ENCODE measurements at places on chromosomes 4 and X.

DNA sequence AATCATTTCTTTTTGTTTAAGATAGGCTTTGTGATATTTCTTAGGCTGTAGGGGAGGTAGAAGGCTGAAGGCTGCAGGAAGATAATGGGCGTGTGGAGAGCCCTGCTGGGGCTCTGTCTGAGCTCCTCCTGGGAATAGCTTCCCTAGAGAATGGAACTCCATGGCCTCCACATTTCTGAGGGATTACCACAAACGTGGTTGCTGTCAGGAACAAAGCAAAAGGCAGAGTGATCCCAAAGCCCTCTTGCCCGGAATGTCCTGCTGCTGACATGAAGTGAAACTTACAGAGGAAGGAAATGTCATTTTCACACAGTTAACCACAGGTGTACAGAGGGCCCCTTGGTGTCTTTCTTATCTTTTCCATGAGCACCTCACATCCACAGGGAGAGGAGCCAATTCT, 89.3 kb downstream of the DDIT4L start:
- no peak for DNase-seq

DNA sequence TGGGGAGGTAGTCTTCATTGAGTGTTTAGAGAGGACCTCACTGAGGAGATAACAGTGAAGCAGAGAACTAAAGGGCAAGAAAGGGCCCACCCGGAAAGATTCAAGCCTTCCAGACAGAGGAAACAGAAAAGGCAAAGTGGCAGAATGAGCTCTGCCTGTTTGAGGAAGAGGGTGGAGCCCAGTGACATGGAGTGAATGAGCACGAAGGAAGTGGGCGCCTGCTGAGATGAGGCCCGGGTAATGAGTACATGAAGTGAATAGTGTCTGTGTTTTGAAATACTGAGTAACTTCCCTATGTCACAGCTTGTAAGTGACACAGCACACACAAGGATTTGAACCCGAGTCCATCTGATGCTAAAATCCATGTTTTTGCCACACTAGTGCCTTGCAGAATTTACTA, 32.5 kb upstream of the TLR2 start:
- DNase-seq = no peak

DNA sequence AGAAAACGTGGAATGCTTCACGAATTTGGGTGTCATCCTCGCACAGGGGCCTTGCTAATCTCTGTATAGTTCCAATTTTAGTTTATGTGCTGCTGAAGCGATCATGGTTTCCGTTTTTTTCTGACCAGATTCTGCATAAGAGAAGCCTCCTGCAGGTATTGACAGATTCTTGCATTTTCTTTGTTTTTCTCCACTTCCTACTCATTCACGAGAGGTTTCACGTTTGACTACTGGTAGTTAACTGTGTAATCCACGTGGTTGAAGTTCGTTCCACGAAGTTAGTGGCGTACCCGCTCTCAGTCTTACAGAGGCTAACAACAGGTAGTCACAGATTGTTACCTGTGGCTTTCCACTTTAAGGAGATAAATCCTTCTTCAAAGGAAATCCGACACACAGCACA, 12.1 kb upstream of the TRIML2 start:
- no peak for DNase-seq

- no peak for DNase-seq
Observed at GRCh38 chrX:134782796-134783195, 124.5 kb upstream of the PLAC1 start.

DNA sequence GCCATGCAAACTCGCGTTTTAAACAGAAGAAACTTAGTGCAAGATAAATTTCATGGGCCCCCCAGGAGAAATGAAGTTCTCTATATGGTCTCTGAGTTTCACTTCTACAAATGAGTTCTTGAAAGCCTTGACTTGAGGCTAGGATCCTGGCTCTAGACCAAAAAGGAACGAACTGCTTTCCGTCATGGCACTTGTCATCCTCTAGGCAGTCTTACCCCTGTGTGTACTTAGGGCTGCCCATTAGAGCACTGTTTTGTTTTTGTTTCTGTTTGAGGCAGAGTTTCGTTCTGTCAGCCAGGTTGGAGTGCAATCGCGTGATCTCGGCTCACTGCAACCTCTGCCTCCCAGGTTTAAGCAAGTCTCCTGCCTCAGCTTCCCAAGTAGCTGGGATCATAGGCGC, 29.0 kb downstream of the RNF4 start:
- DNase-seq = no peak

GRCh38 chrX:13226214-13226613, 93.6 kb downstream of the ATXN3L start:
- DNase-seq = no peak

DNA sequence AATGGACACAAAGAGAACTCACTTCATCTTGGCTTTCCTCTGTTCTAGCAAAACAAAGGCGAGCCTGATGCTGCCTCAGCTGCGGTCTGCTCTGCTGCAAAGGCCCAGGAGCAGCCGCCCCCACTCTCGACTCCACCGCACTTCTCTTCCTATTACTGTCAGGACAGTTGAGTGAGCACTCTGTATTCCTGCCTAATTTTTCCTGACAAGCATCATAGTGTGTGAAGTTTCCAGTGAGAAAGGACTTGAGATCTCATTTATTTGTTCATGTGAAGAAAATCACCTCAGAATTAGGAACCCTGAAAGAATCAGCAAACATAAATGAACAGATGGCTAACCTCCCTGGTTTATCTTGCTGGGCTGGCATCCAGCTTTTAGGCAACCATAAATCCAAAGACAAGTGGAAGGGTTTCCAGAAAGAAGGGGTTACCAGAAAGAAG, 15.6 kb downstream of the SCARB2 start:
- DNase-seq = no peak

DNA sequence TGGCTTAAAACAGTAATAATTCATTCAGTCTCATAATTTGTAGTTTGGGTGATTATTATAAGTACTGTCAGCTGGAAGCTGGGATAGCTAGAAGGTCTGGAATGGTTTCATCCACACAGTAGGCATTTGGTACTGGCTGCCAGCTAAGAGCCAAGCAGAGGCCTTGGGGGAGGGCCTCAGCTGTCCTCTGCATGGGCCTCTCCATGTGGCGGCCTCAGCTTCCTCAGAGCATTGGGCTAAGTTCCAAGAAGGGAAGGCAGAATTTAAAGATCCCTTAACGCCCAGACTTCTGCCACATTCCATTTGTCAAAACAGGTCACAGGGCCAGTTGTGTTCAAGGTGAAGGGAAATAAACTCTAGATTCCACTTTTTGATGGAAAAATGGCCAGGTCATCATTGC, 93.3 kb downstream of the NEUROG2 start:
- DNase-seq = no peak

DNA sequence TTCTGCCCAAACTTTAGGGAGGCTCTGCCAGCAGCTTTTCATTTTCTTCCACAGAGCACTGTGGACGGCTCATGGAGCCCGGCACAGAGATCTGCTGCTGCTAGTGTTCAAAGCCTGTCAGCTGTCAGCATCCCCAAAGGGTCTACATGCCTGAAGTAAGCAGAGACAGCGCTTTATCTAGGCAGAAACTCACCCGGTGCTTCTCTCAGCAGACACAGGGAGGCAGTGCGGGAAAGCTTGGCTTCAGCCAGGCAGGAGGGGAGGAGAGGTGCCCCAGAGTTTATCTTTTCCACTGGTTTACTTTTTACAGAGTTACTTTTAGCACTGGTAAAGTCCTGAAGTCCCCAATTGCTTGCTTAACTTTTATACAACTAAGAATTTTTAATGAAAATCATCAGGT, 339.3 kb downstream of the NKX6-1 start:
- no peak for DNase-seq

DNA sequence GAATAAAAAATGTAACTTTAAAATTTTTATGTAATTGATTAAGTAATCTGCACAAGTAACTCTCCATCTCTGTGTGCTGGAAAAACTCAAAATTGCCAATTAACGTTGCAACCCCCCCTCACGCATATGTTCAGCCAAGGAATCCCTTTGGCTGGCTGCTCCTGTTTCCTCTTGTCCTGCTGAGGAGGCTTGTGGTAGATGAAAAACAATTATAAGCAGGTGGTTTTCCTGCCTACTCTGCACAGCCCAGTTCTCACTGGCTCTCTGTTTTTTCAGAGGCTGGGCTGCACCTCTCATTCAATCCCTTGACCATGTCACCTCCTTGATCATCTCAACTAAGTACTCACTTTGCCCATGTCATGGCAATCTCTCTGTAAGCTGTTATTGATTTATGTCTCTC, 1068.4 kb downstream of the ARAP2 start:
- no peak for DNase-seq

DNA sequence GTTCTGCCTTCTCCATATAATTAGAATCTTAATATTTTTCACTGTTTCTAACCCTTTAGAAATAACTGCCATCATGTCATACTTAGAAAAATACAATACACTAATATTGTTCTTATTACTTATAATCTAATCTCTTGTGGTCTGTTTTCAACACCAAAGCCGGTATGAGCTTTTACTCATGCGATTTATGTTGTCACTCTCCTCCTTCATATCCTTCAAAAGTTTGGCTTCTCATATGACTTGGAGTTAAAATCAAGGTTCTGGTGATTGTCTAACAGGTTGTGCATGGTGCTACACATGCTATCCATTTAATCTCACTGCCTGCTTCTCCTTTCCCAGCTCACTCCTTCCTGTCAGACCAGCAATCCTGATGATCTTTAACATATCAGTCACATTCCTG, 1392.9 kb downstream of the ARAP2 start:
- no peak for DNase-seq

DNA sequence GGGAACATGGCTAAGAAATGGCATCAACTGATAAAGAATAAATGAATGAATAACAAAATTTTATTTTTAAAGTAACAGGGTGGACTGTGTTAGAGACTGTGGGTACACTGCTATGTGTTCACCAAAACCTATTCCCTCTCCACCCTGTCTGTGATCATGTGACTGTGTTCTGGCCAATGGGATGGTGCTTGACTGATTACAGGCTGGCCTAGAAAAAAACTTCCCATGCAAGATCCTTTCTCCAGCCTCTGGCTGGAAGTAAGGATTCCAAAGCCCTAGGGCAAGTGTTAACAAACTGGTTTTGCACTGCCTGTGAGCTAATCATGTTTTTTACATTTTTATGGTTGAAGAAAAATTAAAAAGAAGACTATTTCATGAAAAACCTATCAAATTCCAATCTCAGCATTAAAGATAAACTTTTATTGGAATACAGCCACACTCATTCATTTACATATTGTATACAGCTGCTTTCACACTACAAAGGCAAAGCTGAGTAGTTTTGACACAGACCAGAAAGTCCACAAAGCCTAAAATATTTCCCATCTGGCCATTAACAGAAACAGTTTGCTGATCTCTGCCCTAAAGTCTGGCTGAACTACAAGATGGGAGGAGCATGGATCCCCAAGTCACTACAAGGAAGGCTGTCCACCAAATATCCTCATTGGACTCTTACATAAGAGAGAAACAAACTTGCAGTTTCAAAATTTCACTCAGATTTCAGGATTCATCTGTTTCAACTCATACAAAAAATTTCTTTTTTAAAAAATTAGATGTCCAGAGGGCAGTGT, 133.2 kb downstream of the ARHGAP6 start:
- no peak for DNase-seq

- DNase-seq = no peak
Observed at GRCh38 chrX:45762699-45763647, 562.3 kb upstream of the DIPK2B start.

- no peak for DNase-seq
Observed at GRCh38 chrX:77776659-77777058, 9.4 kb downstream of the ATRX start.

- no peak for DNase-seq
Observed at GRCh38 chr4:56699537-56700105, 18.5 kb upstream of the HOPX start.

DNA sequence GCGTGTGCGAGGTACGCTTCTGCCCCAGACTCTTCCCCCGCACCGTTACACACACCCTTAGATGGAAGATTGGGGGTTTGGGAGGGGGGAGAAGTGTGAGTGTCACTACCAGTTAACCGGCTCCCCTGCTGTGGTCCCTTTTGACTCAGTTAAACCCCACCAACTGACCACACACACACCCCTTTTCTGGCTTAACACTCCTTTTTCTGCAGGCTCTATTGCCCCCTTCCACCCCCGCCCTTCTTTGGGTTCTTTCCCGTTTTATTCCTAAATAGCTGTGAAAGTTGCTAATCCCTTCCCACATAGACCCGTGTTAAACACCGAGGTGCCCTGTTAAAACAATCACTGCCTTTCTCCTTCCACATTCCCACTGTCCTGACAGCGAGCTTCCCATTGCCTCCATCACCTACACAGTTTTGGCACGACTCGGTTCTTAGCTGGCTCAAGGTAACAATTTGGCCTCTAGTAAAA, 3.7 kb upstream of the NR3C2 start:
- no peak for DNase-seq

DNA sequence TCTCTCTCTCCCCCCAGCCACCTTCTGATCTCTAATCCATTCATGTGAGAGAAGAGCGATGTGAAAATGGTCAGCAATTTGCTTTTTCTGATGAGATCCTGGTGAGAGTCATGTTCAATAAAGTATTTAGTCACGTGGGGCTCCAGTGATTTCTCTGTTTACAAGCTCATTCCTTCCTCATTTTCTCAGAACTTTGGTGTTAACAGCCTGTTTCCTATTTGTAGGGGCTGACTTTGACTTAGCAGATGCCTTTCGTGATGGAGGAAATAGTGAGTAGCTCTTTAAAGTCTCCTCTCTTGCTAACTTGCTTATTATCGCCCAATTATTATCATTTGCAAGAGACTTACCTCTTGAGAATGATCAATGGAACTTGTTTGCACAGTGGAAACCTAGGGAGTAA, 72.6 kb upstream of the CD99 start:
- no peak for DNase-seq

DNA sequence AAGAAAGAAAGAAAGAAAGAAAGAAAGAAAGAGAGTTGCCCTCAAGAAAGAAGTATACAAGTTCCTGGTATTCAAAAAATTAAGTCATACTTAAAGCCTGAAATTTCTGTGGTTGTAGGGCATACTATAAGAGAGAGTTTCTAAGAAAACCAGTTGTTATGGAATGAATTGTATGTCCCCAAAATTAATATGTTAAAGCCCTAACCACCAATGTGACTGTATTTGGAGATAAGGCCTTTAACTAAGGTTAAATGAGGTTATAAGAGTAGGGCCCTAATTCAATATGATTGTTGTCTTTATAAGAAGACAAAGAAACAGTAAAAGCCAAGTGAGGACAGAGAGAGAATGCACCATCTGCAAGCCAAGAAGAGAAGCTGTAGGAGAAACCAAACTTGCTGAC, 521.1 kb downstream of the CCSER1 start:
- no peak for DNase-seq

DNA sequence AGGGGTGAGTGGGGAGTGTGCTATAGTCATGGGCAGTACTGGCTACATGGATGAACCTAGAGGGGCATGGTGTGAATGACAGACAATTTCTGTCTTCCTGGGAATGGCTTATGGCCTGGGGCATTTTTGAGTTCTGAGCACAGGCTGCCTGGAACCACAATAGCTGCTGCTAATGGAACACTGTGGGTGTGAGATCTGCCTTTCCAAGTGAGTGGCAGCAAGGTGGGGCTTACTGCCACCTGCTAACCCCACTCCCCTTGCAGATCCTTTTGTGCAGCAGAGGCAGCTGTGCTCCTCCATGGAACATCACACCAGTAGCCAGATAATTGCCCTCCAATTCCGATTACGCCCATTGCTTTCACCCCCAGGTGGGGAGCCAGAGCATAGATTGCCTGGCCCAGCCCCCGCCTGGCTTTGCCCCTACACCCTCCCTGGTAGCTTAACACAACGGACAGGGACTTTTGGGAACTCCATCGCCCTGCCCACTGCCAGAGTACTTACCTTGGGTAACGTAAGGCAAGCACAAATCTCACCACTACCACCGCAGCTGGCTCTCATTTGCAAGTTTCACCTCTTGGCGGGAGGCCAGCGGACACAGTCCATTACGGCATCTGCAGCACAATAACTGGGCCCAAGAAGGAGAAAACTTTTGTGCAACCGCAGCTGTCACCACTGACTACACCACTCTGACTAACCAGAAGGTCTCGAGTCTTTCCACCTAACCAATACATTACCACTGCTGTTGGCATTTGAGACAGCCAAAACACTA, 421.2 kb upstream of the NWD2 start:
- DNase-seq = no peak

All from stimulated activated CD4-positive, alpha-beta T cell treated with anti-CD3 and anti-CD28 coated beads, Interleukin-1b, Interleukin-23, amount 100 ng/mL, for 1 hour (primary cell).